ENCODE measurements at places on chromosomes 3 and 15.

DNA sequence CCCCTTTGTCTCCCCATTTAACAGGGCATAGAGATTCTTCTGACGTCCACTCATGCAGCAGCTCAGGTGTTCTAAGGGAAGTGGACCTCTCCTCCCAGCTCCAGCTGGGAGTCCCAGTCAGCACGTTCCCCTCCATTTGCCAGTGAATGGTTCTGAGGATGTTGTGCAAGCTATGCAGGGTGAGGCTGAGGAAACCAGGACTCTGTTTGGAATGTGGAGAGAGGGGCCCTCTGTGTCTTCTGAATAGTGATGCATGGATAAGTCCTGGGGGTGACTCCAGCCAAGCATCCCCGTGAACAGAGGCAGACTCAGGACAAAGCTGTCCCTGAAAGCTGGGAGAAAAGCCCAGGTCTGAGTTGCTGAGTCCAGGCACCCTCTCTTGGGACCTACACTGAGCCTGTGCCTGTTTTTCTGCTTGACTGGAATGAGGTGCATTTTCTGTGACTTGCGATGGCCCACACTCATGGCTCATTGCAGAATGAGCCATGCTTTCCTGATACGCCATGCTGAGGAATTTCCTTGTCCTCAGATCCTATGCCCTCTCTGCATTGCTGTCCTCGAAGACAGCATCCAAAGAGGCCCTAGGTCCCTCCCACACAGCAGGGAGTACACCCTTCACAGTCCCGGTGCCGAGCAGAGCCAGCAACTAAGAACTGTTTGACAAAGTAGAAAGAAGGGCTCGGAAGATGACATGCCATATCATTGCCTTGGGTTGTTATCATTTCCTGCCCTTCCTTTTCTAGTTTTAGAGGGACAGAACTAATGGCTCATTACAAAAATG, 185.2 kb downstream of the ATP10A start:
- DNase-seq = no peak

GRCh38 chr15:28878209-28878608, 7.6 kb upstream of the APBA2 start:
- no peak for DNase-seq

GRCh38 chr15:47988564-47988963, 132.2 kb upstream of the SLC24A5 start:
- DNase-seq = no peak

- no peak for DNase-seq
These were observed 5.8 kb upstream of the USP50 start for GRCh38 chr15:50552238-50552637.

- peak; percentile 41 for DNase-seq
These were observed 75.9 kb downstream of the TMEM108 start for GRCh38 chr3:133113927-133114597.

DNA sequence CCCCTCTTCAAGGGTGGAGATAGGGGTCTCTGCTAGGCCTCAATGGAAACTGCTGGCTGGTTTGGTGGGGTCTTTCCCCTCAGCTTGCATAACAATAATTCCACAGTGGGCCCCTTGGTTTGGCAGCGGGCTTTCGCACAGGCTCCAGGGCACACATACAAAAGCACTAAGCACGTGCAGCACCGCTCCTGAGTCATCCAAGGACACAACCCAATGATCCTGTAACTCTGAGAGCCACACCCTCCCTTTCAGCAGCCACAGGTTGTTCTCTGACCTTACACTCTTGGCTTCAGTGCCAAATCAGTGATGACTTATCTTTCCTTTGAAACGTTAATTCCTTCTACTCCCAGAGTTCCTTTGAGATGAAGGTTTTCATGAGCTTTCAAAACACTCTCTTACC, 41.7 kb downstream of the DAPK2 start:
- no peak for DNase-seq

DNA sequence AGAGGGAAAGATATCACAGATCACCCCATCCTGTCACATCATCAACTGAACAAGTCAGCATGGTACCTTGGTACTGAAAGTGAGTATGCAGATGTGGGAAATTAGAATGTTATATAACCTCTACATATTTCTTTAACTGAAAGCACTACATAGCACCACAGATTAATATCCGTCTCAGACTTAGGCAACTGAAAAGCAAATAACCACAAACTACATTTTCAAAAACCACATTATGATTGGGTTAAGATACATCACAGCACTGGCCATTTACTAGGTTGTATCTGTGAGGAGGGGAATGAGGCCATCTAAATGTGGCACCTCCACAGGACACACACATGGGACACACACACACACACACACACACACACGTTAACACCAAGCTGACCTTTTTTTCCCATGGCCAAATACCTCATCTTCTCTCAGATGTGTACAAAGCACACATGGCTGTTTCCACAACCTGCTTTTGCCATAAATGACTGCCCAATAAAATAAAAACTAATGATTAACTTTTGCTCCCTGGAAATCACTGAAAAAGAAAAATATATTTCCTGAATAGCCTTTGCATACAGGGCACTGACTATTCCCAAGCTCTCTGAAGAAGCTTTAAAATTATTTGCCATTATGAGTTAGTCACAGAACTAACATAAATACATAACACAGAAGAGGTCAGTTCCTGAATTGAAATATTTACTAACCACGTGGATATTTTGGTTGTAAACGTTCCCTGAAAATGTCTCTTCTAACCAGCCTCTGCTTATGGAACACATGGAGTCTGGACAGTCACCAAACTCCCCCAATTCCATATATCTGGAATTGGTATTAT, 60.1 kb downstream of the SUMF1 start:
- no peak for DNase-seq

- no peak for DNase-seq
These were observed 33.5 kb downstream of the FAM98B start for GRCh38 chr15:38487378-38487777.

DNA sequence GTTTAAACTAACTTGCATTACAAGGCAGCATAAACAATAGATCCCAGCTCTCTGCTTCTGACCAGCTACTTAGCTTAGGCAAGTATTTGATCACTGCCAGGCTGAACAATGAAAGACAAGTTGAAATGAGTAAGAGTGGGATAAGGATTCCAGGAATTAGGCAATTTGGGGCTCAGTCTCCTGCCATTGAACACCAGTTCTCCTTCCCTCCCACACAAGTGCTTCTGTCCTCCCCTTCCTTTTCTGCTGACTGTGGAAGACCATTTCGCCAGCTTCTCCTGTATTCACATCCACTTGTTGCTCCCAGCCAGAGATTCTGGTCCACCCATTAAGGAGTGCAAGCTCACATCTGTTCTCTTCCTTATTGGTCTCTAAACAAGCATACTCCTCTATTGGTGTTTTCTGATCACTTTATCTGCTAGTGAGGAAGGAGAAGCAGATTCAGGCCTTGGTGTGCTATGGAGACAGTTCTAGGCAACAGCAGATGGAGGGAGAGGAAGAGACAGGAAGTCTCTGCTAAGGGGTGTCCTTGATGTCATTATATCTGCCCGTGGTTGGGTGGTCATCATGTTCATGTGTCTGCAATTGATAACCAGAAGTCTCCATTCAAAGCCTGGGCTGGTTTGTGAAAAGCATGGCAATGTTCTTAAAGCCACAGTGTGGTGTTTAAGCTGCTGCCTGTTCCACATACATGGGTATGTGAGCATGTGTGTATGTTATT, 121.5 kb downstream of the PLCL2 start:
- DNase-seq = no peak

- no peak for DNase-seq
These were observed 203.3 kb downstream of the CDIN1 start for GRCh38 chr15:36782681-36783080.

- DNase-seq = no peak
These were observed 18.1 kb downstream of the IL17RD start for GRCh38 chr3:57147071-57147470.

DNA sequence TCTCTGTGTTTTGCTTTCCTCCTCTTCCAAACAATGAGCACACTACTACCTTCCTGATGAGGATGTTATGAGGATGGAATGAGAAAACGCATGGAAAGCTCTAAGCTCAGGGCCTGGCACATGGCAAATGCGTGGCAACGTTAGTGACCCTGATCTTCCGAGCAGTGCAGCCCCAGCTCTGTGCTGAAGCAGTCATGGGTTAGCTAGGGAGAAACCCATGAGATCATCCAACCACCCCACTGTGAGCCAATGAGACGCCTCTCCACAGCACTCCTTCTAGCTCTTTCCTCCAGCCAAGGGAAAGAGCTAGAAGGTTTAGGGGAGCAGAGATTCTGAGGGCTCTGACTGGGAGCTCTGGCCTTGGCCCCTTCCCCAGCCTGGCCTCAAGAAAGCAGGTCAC, 4.5 kb downstream of the CPN2 start:
- DNase-seq = no peak

DNA sequence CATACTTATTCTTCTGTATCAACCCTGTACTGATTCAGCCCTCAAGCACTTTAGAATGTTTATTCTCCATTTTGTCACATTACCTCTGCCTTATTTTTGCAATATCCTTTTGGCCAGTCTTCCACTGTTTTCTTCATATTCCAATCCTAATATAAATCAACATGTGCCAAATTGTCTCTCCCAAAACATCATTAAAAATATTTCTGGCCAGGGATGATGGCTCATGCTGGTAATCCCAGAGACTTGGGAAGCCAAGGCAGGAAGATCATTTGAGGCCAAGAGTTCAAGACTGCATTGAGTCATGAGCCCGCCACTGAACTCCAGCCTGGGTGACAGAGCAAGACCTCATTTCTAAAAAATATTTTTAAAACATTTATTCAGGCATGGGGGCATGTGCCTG, 641.4 kb upstream of the CBLB start:
- no peak for DNase-seq

GRCh38 chr3:197042539-197042938, 12.9 kb upstream of the MELTF start:
- no peak for DNase-seq

DNA sequence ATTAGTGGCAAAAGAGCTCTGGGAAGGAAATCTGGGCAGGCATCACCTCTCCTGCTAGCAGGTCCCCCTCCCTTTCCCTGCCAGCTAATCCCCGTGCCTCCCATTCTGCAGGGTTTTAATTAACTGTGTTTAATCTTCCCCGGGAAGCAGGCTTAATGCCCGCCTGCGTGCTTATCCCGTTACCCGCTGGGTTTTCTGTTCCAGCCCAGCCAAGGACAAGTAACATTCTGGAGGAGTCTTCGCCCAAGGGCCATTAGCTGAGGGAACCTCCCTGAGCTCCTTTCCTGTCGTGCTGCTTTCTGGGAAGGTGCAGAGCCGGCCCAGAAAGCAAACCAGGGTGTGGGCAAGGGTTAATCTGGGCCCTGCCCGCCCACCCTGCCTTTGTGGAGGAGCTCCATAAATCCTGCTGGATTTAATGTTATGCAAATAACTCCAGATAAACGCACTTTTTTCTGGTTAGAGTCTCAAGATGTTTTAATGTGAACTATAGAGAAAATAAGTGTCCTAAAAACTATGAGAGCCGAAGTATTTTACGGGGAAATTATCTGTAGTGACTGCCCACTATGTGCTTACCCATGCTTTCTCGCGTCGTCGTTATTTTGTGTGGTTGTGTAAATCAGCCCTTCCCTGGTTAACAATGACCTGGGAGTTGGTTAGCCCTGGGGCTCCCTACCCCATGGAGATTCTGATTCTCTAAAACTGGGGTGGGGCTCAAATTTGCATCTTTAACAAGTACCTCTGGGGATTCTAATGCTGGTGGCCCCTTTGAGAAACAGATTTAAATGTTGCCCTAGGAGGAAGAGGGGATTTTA, 25.9 kb downstream of the TRIM71 start:
- no peak for DNase-seq

GRCh38 chr15:46304321-46304720, 669.5 kb downstream of the SQOR start:
- DNase-seq = no peak

- DNase-seq = no peak
These were observed 7.6 kb downstream of the CPN2 start for GRCh38 chr3:194343561-194343893.

DNA sequence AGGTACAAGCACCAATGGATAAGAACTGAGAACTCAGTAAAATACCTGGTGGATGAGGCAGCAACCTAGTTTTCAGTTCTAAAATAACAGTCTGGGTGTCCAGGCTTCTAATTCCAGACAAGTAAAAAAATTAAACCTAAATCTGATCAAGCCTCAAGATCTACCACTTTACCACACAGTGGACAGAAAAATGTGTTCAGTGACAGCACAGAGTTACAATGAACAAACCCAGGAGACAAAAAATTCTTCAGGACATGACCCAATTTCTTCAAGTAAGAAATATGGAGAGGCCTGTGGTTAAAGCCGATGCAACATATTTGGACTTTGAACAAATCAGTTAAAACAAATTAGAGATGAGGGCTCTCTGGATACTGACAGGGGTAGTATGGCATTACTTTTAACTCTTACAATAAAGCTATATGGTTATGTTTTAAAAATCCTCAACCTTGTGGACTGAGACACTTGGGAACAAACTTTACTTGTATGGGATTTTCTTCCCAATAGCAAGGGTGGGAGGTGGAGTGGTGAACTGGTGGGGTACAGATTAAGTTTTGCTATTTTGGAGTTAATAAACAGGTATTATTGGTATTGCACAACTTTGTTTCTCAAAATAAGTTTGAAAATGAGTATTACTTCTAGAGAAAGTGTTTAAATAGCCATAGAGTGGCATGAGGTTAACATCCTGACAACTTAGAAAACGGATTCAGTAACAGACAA, 14.2 kb downstream of the CCNL1 start:
- no peak for DNase-seq

DNA sequence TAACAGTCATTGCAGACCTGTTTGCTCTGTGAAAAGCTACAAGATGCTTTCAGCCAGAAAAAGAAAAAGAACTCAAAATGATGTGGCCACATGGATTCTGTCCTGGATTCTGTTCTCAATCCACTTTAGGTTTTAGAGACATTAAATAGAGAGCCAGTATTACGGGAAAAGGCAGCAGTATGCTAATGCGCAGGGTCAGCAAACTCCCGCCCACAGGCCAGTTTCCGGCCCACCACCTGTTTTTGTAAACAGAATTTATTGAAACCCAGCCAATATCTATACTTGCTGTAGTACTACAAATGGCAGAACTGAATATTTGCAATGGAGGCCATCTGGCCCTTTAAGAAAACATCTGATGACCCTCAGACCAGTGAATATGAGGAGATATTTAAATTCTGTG, 416.1 kb downstream of the ERC2 start:
- DNase-seq = no peak

DNA sequence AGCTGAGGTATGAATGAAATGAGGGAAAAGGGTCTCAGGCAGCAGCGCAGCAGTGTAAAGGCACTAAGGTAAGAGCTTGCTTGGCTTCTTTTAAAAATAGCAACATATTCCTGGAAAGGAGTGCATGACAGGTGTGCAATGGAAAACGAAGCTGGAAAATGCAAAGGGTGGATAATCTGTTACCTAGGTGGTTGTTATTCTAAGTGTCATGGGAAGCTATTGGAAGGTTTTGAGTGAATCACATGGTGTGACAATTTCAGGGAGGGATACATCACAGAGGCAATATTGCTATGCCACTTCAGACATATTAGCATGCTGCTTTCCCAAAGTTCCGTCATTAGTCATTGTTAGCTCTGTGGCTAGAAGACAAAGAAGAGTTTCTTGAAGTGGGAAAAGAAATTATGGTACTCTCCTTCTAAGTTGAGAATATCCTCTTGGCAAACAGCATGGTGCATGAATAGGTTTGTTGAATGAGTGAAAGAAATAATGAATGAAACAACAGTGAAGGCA, 28.7 kb upstream of the TMEM45A start:
- no peak for DNase-seq

- DNase-seq = no peak
These were observed 175.6 kb upstream of the ATP10A start for GRCh38 chr15:26038693-26039092.

GRCh38 chr3:77038468-77038929, 1.4 kb upstream of the ROBO2 start:
- DNase-seq = peak; percentile 92

GRCh38 chr15:40274350-40275274, 8.3 kb downstream of the ANKRD63 start:
- peak; percentile 25 for DNase-seq

Data from NCI-H446 treated with DMSO at 0.1 percent for 48 hours (cell line).